ENCODE measurements at places on chromosomes 2 and 18. TPM values are rescaled to one million over a fixed set of nuclear protein-coding genes. Genes with fewer than 3 reads are reported as not detected.

The CIDEA gene
- 0.89 TPM for polyA plus RNA-seq

The CXCR1 gene
- polyA plus RNA-seq: 0.08 TPM

DNA sequence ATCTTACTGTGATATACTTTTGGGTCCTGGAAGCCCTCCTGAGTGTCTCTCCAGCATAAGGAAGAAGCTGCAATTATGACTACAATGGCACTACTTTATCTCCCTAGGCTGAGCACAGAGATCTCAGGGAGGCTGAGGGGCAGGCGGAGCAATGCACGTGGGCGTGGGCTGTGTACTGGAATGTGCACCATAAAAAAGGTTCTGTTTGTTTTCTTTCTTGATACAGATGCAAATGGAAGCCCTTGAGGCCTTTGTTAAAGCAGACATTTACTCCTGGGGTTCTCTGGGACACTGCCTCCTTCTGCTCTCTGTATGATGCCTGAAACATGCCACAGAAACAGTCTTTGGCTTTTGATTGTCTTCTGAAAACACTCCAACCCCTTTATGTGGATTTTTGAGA lies 79.1 kb upstream of the DLX2 start:
- no peak for DNase-seq

DNA sequence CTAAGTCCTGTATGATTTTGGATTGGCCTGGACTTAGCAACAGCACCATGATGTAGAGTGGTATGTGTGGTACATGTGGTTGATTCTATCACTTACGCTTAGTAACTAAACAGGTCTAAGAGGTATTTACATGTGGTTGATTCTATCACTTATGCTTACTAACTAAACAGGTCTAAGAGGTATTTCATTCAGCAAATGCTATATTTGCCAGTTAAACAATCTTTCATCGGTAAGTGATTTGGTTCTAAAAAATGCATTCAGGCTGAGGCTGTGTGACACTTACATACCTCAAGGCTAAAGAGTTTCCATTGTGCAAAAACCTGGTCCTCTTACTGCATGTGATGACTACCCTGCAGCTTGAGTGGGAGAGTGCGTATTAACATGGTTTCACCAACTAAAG lies 13.1 kb downstream of the EIF4E2 start:
- DNase-seq: no peak

The SPHKAP gene
- polyA plus RNA-seq: 1.6 TPM

DNA sequence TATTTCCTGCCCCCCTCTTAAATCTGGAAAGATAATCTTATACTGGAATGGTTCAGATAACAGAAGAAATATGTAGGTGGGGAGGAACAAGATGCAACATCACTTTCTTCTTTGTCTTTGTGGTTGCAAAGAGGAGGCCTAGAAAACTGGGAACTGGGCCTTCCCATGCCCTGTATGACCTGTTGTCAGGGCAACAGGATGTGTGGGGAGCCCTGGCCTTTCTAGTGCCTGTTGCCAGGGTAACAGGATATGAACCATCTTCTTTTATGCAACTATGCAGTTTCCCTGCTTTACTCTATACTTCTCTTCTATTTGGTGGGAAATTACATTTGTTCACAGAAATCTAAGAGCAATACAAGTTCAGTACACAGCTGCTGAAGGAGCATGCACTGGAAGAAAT lies 79.8 kb upstream of the PDE1A start:
- DNase-seq: no peak

GRCh38 chr2:15864176-15864769 lies 76.1 kb upstream of the MYCN start:
- no peak for DNase-seq

The PSMA8 gene
- polyA plus RNA-seq: not detected

The ATOH8 gene
- 25.6 TPM for polyA plus RNA-seq

- DNase-seq: no peak
Measured at GRCh38 chr2:24080701-24081100, 3.9 kb downstream of the TP53I3 start.

The RGPD4 gene
- polyA plus RNA-seq: 0.09 TPM

Data from right lung (tissue), 10 donors.